ENCODE measurements at places on chromosomes 1 and 21. TPM values are rescaled to one million over a fixed set of nuclear protein-coding genes. Genes with fewer than 3 reads are reported as not detected.

- no peak for DNase-seq
Measured at GRCh38 chr1:222976453-222976852, 161.6 kb downstream of the DISP1 start.

GRCh38 chr1:119675349-119676345 lies 27.6 kb upstream of the ZNF697 start:
- DNase-seq = peak; percentile 91

DNA sequence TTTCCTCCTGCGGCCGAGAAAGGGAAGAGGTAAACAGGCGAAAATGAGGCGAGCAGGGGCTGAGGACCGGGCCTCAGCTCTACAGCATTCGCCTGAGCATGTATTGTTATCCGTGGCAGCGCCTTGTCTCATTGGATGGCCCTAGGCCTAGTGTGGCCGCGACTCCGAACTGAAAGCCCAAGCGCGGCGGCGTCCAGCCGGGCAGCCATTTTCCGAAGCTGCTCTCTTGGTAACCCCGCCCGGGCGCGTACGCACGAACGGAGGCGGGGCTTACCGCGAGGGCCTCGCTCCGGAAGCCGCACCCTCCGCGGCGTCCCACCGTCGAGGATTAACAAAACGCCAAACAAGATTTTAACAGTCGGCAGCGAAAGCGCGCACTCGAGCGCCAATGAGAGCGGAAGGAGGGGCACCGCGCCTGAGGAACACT lies 797 bp upstream of the USP1 start:
- no peak for DNase-seq

DNA sequence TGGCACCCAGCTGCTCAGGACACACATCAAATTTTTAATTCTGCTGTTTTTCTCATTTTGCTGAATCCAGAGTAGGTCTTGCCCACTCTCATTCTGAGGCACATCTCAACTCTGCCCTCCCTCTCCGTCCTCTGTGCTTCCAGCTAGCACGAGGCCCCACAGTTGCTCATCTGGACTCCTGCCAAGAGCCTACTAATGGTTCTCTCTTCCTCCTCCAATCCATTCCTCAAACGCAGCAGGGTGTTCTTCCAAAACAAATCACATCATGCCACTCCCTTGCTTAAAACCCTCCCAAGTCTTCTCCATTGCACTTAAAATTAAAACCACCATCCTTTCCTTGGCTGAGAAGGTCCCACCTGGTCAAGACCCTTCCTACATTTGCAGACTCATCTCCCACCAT lies 49.8 kb upstream of the SCAF4 start:
- peak; percentile 7 for DNase-seq

DNA sequence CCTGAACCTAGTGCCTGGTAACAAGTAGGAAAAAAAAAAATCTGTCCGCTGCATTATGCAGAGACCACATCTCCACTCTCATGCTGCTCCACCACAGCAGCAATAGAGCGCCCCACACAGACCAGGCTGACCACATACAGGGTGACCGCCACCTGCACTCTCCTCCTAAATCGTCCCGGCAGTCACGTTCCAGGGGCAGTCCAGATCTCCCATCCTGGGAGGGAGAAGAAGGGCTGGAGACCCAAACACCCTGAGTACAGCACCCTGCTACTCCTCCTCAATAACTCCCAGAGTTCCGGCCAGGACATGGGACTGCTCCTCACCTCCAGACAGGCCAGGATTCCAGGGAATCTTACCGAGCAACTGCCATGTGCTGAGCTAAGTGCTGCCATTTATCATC lies 15.3 kb downstream of the URB1 start:
- no peak for DNase-seq

- no peak for DNase-seq
Measured at GRCh38 chr1:2299131-2299627, 71.1 kb downstream of the SKI start.

DNA sequence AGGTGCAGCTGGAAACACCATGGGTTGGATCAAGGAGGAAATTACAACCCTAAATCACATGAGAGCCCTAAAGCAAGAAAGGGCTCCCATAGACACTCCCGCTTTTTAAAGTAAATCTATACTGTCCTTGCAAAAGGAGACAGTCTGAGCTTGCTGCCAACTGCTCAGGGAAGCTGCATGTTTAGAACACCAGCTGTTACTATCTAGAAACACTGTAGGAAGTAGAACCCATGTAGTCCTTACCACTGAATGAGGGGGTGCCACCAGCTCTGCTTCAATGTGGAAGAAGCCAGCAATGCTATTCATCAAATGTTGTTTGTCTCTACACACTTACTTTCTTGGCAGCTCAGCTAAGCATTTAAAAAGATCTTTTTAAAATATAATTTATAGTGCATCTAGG lies 79.8 kb downstream of the PIGK start:
- no peak for DNase-seq

- no peak for DNase-seq
Measured at GRCh38 chr1:73096841-73097240, 814.5 kb upstream of the NEGR1 start.

- no peak for DNase-seq
Measured at GRCh38 chr1:178048426-178048825, 45.5 kb upstream of the RASAL2 start.

DNA sequence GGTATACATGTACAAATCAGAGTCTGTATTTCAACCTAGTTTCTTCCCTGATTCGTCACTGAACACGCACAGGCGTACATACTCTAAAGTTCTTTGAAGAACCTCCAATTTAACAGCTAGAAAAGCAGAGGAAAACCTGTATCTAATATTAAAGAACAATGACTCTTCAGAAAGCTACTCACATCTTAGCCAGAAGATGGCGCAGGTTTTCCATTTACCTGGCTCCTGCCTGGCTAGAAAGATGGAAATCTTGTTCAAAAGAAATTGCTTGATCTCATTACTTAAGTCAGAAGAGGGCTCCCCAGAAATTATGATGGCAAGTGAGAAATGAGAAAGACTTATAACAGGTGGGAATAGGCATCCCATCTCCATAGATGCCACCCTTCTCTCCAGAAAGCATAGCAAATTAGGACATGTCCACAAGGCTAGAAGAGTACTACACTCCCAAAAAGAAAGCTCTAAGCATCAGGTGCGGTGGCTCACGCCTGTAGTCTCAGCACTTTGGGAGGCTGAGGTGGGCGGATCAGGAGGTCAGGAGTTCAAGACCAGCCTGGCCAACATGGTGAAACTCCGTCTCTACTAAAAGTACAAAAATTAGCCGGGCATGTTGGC lies 19.0 kb upstream of the L1TD1 start:
- DNase-seq = peak; percentile 51

GRCh38 chr1:223845037-223845809 lies 524 bp downstream of the TP53BP2 start:
- DNase-seq = peak; percentile 77

GRCh38 chr1:245226203-245226499 lies 71.4 kb downstream of the KIF26B start:
- DNase-seq = no peak

- no peak for DNase-seq
Measured at GRCh38 chr1:230682274-230682673, 31.6 kb downstream of the AGT start.

- DNase-seq = peak; percentile 34
Measured at GRCh38 chr1:232422898-232423297, 207.0 kb downstream of the SIPA1L2 start.

- peak; percentile 90 for DNase-seq
Measured at GRCh38 chr1:161198897-161199431, at the start of gene ADAMTS4. TSS of gene ADAMTS4 (minus strand) at chr1:161199054. CDS start at chr1:161198627, 427 bp downstream.

- DNase-seq = no peak
Measured at GRCh38 chr1:247825362-247825761, 1.4 kb upstream of the OR14A16 start.

- DNase-seq = no peak
Measured at GRCh38 chr21:27741736-27742135, 774.8 kb upstream of the ADAMTS5 start.

DNA sequence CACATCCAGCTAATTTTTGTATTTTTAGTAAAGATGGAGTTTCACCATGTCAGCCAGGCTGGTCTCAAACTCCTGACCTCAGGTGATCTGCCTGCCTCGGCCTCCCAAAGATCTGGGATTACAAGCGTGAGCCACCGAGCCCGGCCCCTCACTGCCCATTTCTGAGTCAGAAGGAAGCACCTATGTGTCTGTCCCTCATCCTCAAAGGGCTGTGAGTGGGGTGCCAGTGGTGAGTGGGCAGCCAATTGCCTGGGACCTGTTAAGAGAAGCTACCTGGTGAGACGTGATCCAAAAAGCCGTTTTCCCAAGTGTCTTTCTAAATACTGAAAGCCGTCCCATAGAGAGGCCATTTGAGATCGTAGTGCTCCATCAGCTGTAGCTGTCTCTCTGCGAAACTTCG lies 27.1 kb upstream of the PDXK start:
- no peak for DNase-seq

DNA sequence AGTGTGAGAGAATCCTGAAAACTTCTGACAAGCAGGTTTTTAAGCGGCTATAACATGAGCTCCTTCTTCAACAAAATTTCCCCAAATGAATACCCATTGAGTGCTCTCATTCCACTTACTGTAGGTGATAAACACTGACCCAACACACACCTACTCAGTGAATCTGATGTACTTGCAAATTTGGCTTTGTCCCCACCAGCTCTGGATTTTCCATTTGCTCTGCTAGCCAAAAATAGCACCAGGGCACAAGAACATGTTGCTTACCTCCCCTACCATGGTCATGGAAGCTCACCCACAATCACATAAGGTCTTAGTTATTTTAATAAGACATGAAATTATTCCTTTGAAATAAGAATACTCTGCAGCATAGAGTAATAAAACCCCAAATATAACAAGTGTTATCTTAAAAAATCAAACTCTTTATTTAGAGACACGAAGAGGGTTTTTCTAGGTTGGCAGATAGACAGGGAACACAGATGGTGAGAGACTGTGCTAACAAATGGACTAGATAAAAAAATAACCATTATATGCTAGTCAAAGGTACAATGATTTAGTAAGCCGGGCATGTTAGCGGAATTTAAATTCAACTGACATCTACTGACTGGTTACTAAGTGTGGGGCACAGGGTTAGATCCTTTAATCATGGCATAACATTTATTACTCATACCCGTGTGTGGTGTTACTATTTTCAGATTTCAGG lies 291.9 kb downstream of the KCNH1 start:
- no peak for DNase-seq

- DNase-seq = no peak
Measured at GRCh38 chr1:17215545-17215890, 10.6 kb downstream of the PADI1 start.

- DNase-seq = peak; percentile 16
Measured at GRCh38 chr1:101567582-101568189, 330.9 kb downstream of the S1PR1 start.

DNA sequence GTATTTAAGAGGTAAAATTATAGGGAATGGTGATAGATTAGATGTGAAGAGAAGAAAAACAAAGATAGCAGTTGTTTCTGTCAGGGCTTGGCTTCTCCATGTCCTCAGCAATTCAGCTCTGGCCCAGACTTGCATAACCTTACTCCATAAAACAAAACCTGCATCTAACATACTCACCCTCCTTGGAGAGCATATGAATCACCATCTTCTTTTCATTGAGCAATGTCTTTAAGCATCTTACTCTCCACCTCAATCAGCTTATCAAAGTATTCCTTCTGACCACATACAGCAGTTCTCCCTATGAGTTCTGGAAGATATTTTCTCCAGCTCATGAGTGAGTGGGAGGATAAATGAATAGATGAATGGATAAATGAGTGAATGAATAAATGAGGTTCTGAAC lies 49.0 kb downstream of the RAB3B start:
- no peak for DNase-seq

- no peak for DNase-seq
Measured at GRCh38 chr21:16572032-16572431, 842.2 kb downstream of the USP25 start.

GRCh38 chr21:41834252-41834925 lies 44.8 kb downstream of the PRDM15 start:
- DNase-seq = no peak

GRCh38 chr1:45037456-45037855 lies 25.4 kb downstream of the UROD start:
- DNase-seq = peak; percentile 56

DNA sequence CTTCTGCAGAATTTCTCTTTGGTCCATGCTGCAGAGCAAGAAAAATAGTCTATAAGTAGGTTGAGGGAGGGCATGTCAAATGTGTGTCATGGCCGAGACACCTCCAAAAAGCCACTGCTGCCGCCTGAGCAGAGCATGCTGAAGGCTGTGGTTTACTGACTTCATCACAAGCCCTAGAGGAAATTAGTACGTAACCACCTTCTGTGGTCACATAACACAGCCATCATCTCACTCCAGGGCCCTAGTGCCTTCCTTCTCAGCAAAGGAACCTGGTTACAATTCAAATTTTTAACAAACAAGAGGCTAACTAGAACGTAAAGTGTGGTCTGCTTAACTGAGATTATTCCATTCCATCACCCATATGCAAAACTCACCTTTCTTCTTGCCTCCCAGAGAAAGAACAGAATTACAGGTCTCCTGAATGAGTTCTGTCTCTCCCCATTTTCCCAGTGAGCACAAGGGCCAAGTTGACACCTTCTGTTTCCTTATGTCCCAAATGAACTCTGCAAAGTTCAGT lies at the start of gene PTPN22:
PTPN22 (minus strand) TSS at position 116 of the 517 bp plus-strand sequence.
- DNase-seq = peak; percentile 42

DNA sequence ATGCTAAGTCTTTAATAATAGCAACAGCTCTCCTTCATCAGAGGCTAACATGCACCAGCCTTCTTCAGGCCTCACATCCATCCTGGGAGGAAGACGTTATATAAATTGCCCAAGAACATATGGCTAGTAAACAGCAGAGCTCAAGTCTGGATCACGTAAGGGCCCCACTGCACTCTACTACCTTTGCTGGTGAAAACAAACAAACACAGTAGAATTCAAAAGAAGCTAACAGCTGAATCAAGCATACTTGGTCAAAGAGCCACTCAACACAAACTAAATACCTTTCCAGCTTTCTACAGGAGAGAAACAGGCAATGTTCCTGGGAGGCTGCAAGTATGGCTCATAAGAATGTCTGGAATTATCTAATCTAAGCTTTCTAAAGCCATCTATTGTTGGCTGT lies 66.0 kb downstream of the WLS start:
- DNase-seq = no peak

DNA sequence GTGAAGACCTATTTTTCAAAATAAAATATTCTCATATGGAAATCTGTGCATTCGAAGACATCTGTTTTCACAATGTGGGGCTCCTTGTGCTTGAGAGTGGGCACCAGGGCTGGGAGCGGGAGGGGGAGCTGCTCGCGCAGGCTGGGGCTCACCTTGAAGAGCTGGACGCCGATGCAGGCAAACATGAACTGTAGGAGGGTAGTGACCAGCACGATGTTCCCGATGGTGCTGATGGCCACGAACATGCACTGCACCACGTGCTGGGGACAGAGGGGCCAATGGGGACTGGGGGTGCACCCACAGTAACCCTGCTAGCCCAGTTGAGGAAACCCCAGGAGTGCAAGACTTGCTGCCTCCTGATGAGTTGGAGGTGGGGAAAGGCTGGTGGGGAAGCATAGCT lies 42.2 kb upstream of the KIF21B start:
- no peak for DNase-seq

SIPA1L2 gene
- total RNA-seq = 6.1 TPM

SERPINC1 gene
- total RNA-seq = not detected

TNFRSF8 gene
- under 0.01 TPM for total RNA-seq

KRTAP12-2 gene
- not detected for total RNA-seq

PFKL gene
- 106 TPM for total RNA-seq

LRIF1 gene
- total RNA-seq = 12.9 TPM

DENND1B gene
- 21.6 TPM for total RNA-seq

C2CD4D gene
- not detected for total RNA-seq

CYP4B1 gene
- not detected for total RNA-seq
